ENCODE measurements at places on chromosomes 3 and 15.
A peak's percentile ranks its signal among the peaks of the same experiment; 100 is the strongest.

DNA sequence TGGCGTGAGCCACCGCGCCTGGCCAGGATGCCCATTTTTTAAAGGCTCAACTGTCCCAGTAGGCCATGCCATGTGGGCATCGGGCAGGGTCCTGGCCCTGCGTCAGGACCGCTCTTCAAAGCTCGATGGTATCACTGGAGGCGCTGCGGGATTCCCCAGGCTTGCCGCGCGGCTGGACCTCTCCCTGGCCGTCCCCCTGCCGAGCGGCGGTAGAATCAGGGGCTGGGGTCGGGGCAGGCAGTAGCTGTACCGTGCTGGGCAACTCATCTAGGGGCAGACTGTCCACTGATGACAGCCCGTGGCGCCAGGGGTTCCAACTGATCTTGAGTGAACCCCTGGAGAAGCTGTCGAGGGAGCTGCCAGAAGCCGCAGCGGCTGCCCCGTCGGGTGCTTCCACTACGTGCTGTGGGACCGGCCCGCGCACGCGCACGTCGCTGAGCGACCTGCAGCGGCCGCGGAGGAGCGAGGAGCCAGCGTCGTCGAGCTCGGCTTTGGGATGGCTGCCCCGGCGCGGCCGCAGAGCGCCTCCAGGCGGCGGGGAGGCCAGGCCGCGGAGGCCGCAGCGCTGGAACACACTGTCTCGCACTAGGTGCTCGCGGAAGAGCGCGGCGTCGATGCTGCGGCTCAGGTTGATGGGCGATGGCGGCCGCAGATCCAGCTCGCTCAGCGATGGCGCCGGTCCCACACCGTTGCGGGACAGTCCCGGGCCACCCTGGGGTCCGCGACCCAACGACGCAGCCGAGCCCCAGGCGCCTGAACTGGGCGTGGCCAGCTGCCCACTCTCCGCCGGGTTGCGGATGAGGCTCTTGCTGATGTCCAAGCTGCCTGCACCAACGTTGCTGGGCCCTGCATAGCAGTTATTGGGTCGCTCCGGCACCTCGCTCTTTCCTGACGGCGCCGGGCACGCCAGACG, 5.8 kb downstream of the PRRT3 start:
- peak; percentile 66 for DNase-seq

- no peak for DNase-seq
These were observed 95.4 kb downstream of the DIPK2A start for GRCh38 chr3:144067059-144067458.

DNA sequence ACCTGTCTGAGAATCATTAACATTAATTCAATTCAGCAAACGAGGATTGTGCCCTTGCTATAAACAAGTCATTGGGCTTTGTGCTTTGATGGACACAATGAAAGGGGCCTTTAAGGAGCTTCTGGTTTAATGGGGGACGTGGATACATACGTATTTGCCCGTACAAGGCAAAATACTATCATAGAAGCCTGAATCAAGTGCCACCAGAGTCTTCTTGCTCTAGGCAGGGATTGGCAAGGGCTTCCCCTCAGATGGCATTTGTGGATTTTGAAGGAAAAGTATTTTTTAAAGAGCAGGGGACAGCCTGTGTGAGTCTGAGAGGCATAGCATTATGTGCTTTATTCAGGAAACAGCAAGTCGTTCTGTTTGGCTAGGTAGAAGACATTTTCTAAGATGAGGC, 83.7 kb upstream of the NEDD4 start:
- DNase-seq = no peak

GRCh38 chr3:177484206-177484605, 286.9 kb upstream of the TBL1XR1 start:
- DNase-seq = no peak

GRCh38 chr15:67148196-67148701, 82.8 kb downstream of the SMAD3 start:
- DNase-seq = no peak

DNA sequence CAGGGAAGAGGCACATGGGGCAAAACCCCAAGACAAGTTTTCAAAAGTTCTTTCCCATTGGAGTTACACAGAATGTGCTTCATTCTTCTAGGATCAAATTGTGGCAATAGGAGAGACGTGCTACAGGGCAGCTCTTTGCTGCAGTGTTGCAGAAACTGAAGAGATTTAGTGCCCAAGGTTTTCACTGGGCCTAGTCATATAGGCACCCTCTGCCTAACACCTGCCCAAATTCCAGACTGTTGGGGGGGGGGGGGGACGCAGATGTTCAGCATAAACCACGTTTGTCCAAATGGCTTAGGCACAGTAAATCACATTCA, 346.8 kb upstream of the ZNF717 start:
- no peak for DNase-seq

DNA sequence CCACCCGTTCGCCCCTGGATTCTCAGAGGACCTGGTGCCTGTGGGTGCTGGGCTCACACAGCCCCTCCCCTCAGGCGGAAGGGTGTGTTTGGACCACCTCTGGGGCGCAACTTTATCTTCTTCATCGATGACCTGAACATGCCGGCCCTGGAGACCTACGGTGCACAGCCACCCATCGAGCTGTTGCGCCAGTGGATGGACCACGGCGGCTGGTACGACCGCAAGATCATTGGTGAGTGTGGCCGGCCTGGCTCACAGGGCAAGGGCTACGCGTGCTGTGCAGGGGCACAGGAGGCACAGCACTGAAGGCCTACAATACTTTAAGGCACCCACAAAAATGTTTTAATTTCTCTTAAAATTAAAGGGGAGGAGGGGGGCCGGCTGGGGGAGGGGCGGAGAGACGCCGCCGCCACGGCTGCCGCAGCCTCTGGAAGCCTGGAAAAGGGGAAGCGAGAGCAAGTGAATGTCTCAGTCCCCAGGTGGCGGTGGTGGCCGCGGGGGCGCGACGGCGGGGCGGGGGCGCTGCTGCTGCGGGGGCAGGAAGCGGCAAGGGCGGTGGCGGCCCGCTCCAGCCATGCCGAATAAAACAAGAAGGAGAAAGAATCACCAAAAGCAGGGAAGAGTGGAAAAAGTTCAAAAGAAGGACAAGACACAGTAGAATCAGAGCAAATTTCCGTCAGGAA, 56.8 kb downstream of the DNAH1 start:
- DNase-seq = no peak

DNA sequence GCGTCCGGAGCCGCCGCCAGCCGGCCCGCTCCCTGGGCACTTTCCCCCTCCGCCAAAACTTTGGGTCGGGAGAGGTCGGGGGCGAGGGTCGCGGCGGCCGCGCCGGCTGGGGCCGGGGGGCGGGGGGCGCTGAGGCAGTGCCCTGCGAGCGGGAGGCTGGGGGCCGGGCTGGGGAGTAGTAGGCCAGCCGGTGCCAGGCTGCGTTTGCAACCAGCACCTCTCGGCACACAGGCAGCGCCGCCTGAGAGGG, 452 bp downstream of the BBX start:
- DNase-seq = no peak

- DNase-seq = no peak
These were observed 126.3 kb upstream of the PLAAT1 start for GRCh38 chr3:193114431-193115340.

GRCh38 chr15:77067691-77068367, 3.1 kb downstream of the TSPAN3 start:
- DNase-seq = no peak

DNA sequence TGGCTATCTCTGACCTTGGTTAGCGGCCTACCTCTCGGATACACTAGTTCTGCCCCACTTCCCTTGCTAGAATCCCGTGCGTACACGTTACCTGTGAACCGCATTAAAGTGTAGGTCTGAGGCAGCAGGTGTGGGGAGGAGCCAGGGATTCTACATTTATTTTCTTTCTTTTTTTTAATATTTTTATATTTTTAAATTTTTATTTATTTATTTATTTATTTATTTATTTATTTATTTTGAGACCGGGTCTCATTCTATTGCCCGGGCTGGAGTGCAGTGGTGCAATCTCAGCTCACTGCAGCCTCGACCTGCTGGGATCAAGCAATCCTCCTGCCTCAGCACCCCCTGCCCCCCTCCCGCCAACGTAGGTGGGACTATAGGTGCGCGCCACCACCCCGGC, 60.9 kb upstream of the NR2E3 start:
- DNase-seq = no peak

DNA sequence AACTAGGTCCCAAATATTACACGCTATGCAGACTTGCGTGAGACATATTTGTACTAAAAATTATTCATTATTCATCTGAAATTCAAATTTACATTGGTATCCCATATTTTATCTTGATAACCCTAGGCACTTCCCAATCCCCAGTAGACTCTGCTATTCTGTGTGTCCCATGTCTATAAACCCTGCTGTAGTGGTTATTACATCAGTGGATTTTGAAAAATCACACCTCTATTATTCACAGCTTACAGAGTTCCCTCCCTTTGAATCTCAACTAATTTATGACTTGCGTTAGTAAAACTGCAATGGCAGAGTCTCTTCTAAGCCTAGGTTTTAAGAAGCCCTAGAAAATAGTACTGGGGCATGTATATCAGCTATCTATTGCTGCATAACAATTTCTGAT, 54.3 kb downstream of the TRIM69 start:
- DNase-seq = no peak

DNA sequence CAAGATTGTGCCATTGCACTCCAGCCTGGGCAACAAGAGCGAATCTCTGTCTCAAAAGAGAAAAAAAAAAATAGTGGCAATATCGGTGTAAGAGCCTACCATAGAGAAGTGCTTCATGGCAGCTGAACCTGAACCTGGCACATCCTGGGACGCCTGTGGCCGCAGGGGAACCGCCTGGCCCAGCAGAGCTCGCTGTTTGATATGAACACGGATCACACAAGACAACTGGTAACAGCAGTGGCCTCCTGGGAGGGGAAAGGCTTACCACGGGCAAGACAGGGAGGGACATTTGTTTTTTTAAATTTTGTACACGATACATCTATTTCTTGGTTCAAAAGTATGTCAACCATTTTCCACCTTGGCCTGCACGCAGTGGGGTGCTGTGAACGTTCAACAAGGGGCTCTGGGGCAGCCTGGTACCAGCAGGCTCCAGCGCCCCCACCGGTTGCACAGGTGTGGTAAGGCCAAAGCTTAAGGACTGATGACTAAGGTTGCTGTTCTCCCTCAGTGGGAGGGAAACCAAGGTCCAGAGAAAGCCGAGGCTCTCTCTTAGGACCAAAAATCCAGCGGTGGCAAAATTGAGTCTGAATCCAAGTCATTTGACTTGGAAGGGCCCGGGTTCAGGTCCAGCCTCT, 21.7 kb upstream of the EPHB3 start:
- DNase-seq = no peak

GRCh38 chr3:184129012-184129411, 6.1 kb upstream of the EIF2B5 start:
- DNase-seq = no peak

DNA sequence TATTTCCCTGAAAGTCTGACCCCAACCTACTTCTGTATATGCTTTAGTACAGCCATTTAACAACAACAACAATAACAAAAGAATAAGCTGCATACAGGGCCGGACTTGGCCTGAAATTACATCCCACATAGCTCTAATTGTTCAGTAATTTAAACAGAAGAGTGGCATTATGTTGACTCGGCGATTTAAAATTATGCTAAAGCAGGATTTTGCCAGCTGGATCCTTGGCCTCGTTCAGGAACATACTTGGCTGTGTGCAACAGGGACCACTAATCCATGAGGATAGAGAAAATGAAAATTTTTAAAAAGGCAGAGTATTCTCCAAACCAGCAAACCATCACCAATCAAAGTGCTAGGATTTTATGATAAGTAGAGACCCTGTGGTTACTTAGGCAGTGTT, 433.1 kb upstream of the RBMS3 start:
- DNase-seq = no peak

DNA sequence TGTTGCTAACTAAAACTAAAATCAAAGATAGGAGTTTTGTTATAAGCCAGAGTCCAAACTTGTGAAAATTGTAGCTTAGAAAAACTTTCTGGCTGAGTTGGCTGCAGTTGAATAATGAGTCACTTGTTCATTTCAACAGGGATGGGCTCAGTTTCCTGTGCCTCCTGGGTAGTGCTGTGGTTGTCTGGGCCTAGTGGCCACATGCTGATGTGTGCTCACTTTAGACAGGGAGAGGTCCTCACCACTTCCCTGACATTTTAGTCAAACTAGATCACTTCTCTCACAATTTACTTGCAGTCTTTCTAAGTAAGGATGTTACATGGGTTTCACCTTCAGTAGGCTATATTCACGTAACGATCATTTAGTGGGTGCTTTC, 6.3 kb upstream of the UBE2Q2 start:
- DNase-seq = no peak

DNA sequence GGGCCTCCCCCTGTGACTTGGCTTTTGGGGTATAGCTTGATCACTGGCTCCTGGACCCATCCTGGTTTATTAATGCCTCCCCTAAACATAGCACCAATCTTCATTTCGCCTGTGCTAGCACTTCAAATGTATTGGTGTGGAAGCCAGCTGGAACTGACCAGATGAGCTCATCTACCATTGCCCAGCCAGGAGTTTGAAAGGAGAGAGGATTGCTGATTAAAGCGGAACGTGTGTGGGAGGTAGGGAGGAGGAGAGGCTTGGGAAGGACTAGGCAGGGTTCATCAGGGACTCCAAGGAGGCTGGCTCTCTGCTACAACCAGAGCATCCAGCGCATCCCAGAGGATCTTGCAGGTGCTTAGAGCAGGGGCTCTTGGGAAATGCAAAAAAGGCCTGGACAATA, 34.4 kb upstream of the TLE3 start:
- no peak for DNase-seq

DNA sequence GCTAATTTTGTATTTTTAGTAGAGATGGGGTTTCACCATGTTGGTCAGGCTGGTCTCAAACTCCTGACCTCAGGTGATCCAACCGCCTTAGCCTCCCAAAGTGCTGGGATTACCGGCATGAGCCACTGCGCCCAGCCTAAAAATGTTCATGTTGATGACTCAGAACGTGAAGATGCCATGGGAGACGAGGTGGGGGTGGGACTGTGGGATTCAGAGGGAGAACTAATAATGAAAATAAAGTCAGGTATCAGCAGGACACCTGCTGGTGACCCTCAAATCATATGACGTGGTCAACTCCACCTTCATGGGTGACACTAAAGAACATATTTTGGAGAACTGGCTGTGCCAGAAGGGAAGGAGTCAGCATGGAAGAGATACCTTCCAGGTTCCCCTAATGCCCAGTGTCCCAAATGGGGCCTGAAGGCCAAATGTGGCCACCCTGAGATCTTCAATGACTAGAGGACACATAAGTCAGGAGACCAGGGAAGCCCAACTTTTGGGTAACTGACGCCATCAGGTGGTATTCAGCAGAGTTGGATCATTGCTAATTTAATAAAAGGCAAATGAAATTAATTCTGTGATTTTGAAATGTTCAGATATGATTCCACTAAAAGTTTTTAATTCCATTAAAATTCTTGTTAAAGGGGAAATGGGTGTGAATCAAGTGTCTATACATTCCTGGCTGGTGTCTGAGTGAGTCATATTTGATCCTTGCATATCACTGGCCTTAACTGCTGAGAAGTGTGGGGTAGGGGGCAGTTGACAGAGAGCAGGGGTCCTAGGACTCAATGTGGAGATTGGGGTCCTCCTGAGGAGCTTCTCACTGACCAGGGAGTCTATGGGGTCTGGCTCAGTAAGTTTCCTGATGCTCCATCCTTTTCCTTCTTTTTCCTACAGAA, 88.6 kb upstream of the GSK3B start:
- no peak for DNase-seq

DNA sequence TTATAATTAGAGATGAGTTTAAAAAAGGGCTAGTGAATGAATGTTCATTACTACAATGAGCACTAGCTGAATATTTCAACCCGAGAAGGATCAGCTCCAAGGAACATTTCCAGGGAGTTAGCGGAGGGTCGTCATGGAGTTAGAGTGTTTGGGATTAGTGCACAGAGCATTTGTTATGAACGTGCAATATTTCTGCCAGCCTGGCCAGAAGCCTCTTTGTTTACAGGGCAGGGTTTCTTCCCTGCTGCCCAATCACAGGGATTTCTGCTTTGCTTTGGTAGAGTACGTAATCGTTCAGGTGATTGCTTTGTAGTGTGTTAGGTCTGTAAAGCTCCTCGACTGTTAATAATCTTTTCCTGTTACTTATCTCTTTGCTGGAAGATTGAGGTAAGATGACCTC, 5.9 kb downstream of the CGNL1 start:
- DNase-seq = no peak
